ENCODE measurements at places on chromosomes 16 and 17. TPM values are rescaled to one million over a fixed set of nuclear protein-coding genes. Genes with fewer than 3 reads are reported as not detected.

QRICH2 gene
- 3.5 TPM for polyA plus RNA-seq

ADGRG1 gene
- 5.8 TPM for polyA plus RNA-seq

MYH13 gene
- polyA plus RNA-seq = 0.91 TPM

ENGASE gene
- 17.9 TPM for polyA plus RNA-seq

CTRB2 gene
- not detected for polyA plus RNA-seq

MPP3 gene
- 4.4 TPM for polyA plus RNA-seq

DPEP1 gene
- polyA plus RNA-seq = 0.72 TPM

HSDL1 gene
- 17.3 TPM for polyA plus RNA-seq

MYL4 gene
- 1,803 TPM for polyA plus RNA-seq

CCL15 gene
- not detected for polyA plus RNA-seq

DNA sequence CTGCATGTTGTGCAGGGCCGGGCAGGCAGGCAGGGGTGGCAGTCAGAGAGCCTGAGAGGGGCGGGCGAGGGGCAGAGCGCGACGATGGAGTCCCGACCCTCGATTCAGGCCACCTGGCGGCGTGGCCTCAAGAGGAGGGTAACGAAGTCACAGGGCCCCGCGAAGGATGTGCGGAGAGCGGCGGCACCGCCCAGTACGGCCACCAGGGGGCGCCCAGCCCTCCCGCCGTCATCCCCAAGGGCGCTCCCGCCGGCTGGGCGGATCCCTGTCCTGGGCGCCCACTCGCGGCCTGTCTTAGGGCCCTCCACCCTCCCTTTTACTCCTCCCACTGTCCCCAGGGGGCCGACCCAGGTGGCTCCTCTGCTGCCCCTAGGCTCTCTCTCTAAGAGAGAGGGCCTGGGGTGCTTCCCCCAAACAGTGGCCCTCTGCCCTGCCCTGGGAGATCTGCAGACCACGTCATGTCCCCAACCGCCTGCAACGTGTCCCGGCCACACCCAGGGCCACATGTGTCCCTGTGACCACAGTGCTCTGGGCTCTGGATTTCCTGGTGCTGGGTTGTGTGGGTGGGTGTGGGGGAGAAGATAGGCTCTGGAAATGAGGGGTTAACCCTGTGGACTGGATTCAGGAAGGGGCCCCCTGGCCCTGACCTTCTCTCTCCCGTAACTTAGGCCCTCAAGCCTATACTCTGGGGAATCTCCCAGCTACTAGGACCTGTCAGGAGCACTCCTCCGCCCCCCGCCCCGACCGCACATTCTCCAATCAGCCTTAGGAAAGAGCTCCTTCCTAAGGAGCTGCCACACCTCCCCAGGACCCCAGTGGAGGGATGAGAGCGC lies 5.9 kb downstream of the DPEP2 start:
- DNase-seq = no peak

DNA sequence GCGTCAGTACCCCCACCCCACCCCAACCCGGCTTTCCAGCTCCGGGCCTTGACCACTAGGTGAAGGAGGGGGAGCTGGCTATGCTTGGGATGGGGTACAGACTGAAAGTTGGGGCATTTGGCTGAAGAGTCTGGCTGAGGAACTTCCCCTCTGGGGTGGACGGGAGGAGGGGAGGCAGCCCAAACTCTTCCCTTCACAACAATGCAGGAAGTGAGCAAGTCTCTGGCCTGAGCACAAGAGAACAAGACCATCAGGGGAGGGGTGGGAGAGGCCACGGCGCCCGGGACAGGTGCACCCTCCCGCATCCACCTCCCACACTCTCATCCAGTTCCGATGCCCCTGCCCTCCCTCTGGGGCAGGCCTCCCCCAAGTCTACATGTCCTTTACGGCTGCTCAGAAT lies 5.6 kb downstream of the USH1G start:
- no peak for DNase-seq

DNA sequence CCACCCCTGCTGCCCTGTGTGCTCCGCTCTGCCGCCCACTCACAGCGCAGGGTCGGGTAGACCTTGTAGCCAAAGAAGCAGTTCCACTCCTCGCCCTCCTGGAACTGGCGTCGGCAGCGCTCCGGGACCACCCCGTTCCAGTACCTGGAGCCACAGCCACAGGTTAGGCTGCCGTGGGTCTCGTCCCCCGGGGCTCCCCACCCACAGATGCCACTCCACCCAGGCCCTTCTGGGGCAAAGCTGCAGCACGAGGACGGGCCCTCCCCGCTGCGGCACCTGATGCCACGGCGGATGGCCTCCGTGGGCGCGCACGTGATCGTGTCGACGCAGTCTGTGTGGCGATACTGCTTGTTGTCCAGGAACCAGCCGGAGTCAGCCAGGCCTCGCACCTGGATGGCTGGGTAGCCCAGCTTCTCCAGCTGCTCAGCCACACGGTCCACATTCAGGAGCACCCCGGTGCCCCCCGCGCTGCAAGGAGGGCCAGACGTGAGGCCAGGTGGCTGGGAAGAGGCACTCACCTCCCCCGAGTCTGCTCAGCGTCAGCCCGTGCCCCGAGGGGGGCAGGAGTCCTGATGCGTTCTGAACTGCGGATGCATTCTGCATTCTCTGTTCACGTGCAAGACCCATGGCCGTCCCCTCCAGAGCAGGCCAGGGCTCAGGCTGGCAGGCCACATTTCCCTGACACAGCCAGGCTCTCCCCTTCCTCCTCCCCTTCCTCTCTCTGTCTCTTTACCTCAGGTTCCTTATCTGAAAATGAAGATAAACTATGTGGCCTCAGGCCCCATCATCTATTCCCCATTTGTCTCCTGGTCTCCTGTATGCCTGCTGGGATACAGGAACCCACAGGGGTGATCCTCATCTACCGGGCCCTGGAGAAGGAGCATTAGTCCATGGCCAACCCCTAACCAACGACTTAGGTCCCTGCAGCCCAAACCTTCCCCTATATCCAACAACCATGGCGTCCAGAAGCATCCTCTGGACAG lies 4.1 kb downstream of the NOTUM start:
- DNase-seq = no peak

- no peak for DNase-seq
Measured at GRCh38 chr16:85888405-85889331, 10.3 kb upstream of the IRF8 start.

DNA sequence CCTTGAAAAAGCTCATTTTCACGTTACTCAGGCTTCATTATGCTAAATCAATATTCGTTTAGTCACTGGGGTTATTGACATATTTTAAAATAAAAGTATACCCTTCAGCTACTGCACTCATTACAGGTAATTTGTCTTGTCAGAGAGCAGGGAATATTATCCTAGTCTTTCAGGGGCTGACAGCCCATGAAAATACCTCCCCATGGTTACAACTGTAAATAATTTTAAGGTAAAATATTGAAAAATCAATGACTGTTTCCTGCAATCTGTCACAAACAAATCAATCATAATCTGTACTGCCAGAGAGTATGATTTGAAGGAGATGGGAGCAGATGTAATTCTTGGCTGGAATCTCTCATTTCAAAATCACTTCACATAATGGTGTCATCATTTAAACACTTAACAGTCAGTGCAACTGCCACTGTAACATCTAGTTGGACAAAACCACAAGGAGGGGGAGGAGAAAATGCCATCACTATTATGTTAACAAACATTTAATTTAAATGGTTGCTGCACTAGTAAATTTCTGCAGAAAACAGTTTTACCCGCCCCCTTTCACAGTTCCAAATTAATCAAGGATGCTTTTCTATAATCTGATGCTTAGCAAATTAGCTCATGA lies 9.3 kb upstream of the IRX5 start:
- DNase-seq = no peak

DNA sequence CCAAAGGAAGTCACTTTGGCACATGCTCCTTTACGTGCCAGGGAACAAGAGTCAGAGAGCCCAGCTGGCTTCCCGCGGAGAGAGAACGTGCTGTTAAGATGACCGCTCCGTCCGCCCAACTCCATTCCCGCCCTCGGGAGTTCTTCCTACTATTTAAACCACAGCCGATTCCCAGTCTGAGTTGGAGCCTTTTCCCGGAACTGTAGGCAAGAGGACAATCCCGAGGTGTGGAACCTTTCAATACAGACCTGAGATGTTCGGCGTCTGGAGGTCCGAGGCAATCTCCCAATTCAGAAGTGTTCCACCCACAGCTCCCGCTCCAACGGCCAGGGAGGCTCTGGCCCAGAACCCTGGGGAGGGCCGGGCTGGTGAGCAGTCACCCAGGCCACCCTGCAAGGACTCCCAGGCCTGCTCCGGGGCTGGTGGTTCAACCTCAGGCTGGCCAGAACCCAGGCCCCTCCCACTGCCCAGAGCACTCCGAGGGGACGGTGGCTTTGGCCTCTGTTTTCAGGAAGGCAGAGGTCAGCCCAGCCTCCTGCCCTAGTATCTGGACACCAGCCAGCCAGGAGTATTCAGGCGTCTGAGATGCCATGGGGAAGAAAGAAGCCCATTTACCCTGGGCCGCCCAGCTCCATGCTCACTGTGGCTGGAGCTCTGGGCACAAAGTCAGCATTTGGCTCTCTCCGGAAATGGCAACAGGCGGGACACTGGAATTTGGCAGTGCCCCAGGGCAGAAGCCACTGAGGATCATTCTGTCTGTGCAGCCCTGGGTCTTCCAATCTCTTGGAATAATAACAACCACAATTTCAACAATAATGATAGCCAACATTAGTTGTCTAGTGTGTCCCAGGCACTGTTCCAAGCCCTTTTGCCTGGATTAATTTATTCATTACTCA lies 21.4 kb downstream of the EMP2 start:
- DNase-seq = no peak

- DNase-seq = no peak
Measured at GRCh38 chr17:6749519-6749918, 6.3 kb upstream of the XAF1 start.

GRCh38 chr16:75342308-75342811 lies 90.9 kb upstream of the BCAR1 start:
- DNase-seq = no peak

- DNase-seq = no peak
Measured at GRCh38 chr17:31561469-31562375, 170.2 kb downstream of the RAB11FIP4 start.

GRCh38 chr16:49928176-49929041 lies 72.5 kb upstream of the ZNF423 start:
- no peak for DNase-seq

GRCh38 chr16:69131167-69131838 lies 1.1 kb downstream of the CHTF8 start:
- DNase-seq = no peak

DNA sequence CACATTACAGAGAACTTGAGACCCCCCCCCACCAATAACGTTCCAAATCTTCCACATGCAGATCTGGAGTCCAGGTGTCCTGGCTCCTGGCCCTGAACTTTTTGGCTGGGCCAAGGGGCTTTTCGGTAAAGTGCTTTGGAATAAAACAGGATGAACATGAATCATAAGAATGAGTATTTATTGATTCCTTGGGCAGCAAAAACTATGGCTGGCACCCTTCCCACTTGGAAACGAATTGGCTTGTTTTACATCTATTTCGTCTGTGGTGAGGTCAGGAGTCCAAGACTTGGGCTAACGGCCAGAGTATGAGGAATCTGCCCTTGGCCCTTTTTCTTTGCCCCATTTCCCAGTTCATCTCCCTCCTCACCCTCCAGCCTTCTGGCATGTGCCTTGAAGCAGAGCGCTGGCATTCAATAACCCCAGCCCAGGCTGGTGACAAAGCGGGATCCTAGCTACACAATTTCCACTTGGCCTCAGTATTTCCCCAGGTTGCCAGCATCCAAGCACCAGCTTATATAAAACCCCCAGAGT lies 4.1 kb upstream of the UBTF start:
- no peak for DNase-seq

- no peak for DNase-seq
Measured at GRCh38 chr17:57733085-57733484, 12.0 kb downstream of the CCDC182 start.

DNA sequence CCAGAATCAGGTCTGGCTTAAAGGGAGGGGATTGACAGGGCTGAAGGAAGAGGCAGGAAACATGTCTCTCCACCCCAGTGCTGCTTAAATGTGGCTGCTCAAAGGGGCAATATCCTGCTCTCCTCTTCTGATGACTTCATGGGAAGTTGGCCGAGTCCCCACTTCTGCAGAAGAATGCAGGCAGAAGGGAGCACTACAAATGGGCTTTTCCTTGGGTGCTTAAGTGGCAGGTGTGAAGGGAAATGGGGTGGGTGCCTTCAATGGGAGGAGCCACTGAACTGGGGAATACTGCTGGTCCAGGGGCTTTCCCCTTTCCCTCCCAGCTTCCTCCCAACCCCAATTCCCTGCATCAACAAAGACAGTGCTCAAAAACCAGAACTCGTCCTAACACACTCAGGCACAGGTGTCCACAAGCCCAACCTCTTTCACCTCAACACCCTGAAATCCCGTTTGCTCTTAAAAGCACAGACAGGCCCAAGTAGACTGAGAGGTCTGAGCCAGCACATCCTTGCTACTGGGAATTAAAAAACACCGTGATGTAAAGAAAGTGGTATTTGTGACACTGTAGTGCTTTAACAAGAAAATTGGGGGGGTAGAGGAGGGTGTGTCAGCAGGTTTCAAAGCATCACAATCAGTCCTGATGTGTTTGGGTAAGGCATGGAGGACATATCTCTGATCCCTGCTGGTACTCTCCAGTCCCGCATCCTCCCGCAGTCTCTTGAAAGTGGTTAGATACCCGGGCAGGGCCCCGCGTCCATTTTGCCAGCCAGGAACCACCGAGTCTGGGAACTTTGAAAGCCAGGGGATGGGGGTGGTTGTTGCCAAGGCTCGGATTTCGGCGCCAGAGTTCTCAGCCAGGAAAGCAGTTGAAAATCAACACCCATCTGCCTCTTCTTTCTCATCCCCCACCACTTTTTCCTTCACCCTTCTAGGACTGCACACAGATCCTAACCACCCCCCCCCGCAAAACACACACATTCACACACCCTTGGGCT lies 1.6 kb downstream of the CA10 start:
- no peak for DNase-seq

DNA sequence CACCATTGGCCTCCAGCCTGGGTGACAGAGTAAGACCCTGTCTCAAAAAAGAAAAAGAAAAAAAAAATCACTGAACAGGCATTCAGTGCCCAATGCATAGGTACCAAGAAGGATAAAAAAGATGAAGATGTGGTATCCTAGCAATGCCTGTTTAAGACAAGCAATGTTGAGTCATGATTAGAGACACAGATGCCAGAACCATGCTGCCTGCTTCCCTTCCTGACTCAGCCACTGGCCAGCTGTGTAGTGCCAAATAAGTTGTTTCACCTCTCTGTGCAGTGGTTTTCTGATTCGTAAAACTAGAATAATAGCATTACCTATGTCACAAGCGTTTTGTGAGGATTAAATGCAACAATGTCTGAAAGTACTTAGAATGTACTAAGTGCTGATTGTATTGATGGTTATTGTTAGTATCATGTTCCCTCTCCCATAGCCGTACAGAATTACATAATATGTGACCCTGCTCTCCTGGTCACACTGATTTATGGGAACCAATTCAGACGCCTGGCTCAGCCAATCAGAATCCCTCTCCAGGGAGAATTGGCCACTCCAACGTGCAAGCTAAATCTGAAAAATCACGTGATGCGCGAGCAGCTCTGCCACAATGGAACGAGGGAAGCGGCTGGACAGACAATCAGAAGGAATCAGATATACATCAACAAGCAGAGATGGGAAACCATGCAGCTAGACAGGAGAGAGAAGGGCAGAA lies 241.9 kb downstream of the SLC39A11 start:
- no peak for DNase-seq

GRCh38 chr16:67391424-67392300 lies 1.6 kb downstream of the TPPP3 start:
- no peak for DNase-seq
